Amygdala (tissue), 56 donors: ENCODE measurements at places on chromosomes 2 and 18.

GRCh38 chr2:60280238-60280637 is 273.2 kb downstream of the BCL11A start:
- no peak for DNase-seq

DNA sequence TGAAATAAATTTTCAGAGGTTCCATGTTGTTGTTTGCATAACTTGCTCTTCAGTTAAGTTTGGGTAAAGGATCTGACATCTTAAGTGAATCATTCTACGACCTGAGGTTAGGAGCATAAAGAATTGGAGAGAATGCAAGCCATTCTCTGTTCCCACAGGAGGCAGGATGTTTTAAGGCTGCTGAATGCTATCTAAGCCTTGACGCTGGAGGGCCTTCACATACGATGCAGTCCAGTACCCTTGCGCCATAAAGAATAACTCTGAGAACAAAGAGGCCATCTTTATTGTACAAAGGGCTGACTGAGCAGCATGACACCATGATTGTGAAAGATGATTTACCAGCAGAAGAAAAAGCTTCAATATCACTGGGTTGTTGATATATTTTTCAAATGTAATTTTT is 198.4 kb downstream of the NYAP2 start:
- no peak for DNase-seq

- no peak for DNase-seq
These were observed 1693.4 kb upstream of the SLC39A10 start for GRCh38 chr2:193963472-193964119.

GRCh38 chr2:9673914-9674481 is 43.2 kb upstream of the YWHAQ start:
- no peak for DNase-seq

GRCh38 chr2:222514901-222515300 is 90.6 kb downstream of the SGPP2 start:
- DNase-seq: no peak

GRCh38 chr2:8285898-8286297 is 396.0 kb upstream of the ID2 start:
- DNase-seq: no peak

DNA sequence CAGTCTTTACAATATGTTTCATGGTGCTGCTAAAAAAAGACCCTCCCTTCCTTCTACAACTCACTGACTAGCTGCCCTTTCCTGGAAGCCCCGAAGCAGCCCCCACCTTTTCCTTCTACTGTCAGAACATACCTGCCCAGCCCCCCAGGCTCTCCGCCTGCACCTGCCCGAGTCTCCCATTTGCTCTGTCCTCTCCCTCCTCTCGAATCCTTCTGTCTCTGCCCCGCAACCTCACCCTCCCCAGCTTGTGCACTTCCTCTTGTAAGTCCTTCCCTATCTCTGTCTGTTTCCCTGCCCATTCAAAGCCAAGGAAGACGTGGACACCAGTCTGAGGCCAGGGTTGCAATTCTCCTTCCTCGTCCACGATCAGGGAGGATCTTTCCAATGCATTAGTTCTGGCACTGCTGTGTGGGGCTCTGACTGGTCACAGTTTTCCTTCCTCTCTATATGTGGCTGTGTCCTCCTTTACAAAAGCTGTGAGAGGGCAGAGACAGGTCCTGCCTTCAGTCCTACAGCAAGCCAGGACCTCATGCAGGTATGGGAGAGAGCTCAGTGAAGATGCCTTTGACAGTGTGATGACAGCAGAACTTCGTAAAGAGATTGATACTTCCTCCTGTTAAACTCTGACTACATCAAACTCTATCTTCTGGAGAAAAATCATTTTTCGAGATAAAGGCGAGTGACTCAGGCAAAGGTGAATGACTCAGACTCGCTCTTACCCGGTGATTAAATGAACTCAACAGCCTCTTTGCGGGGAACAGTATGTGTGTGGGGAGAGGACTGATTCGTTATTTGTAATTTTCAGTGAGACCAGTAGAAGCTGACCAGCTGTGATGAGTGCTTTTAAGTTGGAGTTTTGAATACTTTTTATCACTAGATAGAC is 14.2 kb downstream of the TNFRSF11A start:
- no peak for DNase-seq

DNA sequence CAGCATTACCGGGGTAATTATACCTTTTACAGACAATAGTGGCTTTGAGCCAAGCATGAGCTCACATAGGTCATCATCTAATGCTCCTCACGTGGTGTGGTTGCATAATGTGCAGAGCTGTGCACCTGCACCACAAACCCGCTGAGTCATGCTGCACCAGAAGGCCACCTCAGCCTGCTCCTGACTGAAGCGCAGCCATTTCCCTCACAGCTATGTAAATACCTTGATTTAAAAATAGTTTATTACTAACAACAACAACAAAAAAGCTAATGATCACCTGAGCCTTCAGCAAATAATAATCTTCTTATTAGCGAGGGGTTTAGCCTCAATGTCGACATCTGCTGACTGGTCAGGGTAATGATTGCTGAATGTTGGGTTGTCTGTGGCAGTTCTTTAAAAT is 238.8 kb downstream of the MBD5 start:
- DNase-seq: no peak

DNA sequence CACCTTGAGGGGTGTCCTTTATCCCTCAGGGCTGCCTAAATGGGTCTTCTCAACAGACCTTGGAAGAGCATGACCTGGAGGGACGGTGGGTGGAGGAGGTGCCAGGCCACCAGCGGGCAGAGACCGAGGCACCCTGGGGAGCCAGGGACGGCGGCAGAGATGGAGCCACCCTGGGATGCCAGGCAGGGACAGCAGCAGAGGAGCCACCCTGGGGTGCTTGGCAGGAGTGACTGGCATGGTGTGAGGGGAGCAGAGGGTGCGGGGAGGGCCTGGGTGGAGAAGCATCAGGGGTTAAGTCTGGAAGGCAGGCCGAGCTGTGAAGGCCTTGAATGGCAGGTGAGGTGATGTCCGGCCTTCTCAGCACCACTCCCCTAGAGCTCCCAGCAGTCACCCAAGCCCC is 56.1 kb downstream of the CIB4 start:
- no peak for DNase-seq

- DNase-seq: no peak
These were observed 75.7 kb downstream of the ZAP70 start for GRCh38 chr2:97788986-97789644.

GRCh38 chr18:35953688-35954087 is 18.8 kb upstream of the RMP24 start:
- DNase-seq: no peak

- DNase-seq: no peak
These were observed 164.4 kb downstream of the PRPF40A start for GRCh38 chr2:152552888-152553287.

DNA sequence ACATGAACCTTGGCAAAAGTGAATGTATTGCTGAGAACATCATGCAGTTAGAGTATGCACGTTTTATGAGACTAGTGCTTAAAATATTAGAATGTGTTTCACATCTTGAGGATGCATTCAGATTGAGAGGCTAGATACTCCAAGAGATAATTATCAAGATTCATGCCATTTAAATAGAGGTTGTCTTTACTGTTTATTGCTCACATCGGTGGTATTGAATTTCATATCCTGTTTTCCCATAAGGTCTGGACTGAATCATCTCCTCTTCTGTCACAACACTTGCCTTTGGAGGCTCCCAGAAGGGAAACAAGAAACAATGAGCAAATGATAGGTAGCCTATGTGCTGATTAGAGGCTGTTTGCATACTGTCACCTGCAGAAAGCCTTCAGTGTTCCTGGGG is 83.8 kb downstream of the CLHC1 start:
- DNase-seq: no peak

DNA sequence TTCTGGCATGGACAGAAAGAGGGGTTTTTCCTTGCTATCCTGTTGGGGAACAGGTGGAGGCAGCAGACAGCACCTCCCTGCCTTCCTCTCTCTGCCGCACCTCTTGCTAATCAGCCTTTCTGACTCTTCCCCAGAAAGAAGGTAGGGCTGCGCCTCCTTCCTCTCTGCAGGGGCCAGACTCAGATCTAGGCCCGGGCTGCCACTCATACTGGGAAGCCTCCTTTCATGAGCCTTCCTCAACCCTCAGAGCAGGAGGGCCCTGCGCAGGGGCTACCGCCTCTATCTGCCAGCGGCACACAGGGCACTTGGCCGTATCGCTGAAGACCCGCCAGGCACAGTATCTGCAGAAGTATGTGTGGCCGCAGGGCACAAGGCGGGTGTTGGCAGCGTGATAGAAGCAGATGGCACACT is 7.1 kb downstream of the NEURL3 start:
- no peak for DNase-seq

DNA sequence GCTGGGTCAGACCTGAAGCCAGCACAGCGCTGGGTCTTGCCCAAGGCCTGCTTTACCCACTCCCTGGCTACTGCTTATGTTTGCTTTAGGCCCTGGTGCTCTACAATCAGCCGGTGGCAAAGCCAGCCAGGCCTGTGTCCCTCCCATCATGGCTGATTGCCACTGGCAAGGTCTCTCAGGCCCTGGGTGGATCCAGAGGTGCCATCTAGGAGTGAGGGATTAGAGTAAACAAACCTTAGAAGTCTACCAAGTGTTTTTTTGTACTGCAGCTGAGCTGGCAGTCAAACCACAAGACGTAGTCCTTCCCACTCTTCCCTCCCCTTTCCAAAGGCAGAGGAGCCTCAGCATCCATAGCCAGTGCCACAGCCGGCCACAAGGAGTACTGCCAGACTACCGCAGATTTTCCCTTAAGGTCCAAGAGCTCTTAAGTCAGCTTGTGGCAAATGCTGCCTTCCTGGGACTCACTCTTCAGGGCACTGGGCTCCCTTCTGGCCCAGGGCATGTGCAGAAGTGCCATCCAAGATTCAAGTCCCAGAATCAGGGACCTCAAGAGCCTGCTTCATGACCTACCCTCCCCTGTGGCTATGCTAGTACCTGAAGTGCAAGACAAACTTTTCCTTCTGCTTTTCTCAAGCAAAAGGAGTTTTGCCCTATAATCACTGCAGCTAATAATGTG is 20.0 kb downstream of the IL1RL2 start:
- no peak for DNase-seq
